ENCODE measurements at places on chromosomes 7 and 10.

DNA sequence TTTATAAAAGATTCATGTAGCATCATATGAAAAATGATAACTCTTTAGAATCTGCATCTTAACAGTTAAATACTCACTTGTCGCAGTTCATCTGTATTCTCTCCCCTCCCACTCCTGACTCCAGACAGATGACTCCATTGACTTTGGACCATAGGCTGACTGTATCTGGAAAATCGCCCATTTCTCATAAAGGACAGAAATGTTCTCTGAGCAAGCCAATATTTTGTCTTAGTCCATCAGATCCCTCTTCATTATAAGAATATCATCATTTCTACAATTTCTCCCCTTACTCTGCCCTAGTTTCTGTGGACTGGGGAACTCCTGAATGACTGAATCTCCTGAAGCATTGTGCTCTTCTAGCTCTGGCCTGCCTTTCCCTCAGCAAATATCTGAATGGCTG, 125.4 kb downstream of the SEMA3D start:
- DNase-seq: no peak

- DNase-seq: no peak
Measured at GRCh38 chr10:61860964-61861758, 40.3 kb upstream of the ARID5B start.

- no peak for DNase-seq
Measured at GRCh38 chr7:79091011-79091410, 362.5 kb downstream of the MAGI2 start.

DNA sequence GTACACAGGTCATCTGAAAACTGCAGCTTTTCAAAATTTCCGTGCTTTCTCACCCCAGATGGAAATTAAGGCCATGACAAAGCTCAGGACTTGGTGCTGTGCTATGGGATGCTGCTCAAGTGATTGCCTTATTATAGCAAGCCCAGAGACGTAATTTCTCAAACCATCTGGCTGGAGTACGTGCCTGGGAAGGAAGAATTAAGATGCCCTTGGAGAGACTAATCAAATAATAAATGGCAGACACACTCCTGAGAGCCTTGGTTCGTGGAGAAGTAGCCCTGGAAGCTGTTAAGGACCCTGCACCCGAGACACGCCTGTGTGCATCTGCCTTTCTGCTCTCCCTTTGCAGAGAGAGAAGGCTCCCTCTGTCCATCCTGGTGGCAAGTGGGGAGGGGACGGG, 38.3 kb upstream of the PRLHR start:
- no peak for DNase-seq

GRCh38 chr10:127945948-127946711, 39.2 kb downstream of the PTPRE start:
- no peak for DNase-seq

DNA sequence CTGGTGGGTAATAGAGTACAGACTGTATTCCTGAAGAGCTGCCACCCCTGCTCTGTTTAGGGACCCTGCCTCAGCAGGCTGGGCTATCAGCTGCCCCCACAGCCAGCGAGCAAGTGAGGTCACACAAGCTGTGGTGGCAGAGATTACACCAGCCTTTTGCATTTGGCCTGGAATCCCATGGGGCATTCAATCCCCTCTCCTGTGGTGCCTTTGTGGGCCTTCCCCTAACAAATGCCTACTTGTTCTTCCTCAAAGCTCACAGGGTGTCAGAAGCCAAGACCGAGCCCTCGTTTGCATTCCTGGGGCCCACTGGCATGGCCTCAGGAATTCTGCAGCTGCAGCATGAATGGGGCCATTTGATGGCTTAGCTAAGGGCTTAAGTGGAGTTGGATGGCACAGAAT, 212.7 kb upstream of the PHYHIPL start:
- no peak for DNase-seq

- DNase-seq: no peak
Measured at GRCh38 chr7:148914208-148914777, 30.2 kb upstream of the EZH2 start.

- peak; percentile 41 for DNase-seq
Measured at GRCh38 chr10:48456808-48457761, 147.8 kb downstream of the ARHGAP22 start.

GRCh38 chr7:96671854-96672253, 37.8 kb downstream of the SEM1 start:
- DNase-seq: no peak

DNA sequence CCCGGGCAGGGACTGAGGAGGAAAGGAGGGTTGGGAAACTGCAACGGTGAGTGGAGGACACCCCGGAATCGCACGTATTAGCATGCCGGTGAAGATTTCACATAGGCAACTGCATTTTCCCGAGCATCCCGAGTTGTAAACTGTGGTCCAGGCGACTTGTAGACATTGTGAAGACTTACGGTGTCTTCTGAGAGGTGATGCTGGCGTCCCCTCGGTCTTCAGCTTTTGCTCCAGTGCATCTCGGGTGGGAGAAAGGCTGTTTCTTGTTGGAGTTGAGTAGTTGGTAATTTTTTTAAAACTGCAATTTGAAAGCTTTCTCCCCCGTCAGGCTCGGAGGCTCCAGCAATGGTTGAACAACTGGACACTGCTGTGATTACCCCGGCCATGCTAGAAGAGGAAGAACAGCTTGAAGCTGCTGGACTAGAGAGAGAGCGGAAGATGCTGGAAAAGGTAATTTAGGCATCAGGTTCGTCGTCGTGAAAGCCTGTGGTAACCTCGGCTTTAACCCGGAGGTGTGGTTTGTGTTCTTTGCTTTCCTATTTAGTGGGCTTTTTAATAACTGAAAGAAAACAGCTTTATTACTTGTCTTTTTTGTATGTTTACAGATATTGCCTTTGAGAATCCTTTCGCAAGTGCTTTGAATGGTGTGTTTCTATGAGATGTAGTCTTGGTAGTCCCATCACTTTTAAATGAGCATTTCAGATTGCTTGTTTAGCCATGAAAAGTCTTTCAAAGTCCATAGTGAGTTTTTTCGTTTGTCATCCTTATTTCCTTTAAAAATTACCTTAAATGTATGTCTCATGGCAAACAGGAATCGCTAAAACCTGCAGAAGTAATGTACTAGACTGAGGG, 687 bp downstream of the HELLS start:
- DNase-seq: peak; percentile 40

DNA sequence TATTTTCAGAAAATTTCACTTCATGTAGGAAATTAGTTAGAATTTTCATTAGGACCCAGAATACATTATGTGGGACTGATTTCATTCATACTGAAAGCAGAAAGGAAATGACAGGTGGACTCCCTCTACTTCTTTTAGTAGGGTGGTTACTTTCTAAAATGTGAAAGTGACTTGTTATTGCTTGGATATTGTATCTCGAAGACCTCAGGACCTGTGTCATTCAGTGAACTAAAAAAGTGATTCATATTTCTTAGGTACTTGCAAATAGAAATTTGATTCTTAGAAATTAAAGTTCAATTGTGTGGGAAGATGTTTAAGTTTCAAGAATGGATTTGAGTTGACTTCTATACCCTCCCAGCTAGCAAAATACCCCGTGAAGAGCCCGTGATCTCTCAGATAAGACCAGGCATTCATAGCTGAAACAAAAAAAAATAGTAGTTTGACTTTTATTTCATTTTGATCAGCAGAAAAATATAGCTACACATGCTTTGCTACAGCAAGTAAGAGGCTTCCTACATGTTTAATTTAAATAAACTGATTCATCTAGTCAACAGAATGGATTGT, 1037.1 kb downstream of the GATA3 start:
- no peak for DNase-seq

GRCh38 chr7:80997841-80998240, 79.0 kb upstream of the SEMA3C start:
- DNase-seq: no peak

- no peak for DNase-seq
Measured at GRCh38 chr10:43585981-43586729, 11.7 kb upstream of the ZNF239 start.

- DNase-seq: peak; percentile 55
Measured at GRCh38 chr7:77710861-77711260, 14.6 kb downstream of the RSBN1L start.

- no peak for DNase-seq
Measured at GRCh38 chr7:156220701-156221100, 408.4 kb upstream of the SHH start.

GRCh38 chr7:82595176-82595575, 151.6 kb upstream of the CACNA2D1 start:
- no peak for DNase-seq

DNA sequence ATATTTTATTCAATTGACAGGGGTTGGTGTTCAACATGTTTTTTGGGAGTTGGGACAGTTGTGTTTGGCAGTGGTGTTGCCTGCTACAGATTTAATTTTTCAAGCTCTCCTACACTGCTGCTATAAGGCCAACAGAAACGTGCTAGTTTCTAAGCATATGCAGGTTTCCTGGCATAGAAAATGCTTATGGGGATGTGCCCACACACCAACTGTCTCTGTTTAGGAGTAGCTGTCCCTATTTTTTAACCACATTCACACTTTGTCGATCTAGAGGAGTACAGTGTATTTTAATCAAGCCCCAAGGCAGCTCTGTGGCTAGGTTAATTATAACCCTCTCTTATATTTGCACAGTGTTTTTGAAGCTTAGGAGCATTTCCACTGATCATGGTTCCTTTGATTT, 28.6 kb downstream of the TMEM178B start:
- no peak for DNase-seq

DNA sequence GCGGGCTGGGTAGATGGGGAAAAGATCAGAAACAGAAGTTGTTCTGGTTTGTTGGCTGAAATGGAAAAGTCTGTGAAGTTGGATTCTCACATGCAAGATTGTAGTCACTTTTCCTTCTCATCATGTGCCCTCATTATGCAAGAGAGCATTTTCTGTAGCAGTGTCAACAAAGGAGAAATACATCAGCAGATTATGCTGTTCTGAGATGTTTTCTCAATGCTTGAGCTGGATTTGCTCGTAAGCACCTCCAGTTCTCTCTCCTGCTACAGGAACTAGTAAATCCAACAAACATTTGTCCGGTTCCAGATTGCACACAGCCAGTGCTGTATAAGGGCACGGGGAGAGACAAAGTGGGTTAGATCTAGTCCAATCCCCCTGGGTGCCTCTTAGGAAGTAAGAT, 90.0 kb downstream of the GATA3 start:
- no peak for DNase-seq

GRCh38 chr7:151757274-151757673, 119.6 kb downstream of the PRKAG2 start:
- no peak for DNase-seq

DNA sequence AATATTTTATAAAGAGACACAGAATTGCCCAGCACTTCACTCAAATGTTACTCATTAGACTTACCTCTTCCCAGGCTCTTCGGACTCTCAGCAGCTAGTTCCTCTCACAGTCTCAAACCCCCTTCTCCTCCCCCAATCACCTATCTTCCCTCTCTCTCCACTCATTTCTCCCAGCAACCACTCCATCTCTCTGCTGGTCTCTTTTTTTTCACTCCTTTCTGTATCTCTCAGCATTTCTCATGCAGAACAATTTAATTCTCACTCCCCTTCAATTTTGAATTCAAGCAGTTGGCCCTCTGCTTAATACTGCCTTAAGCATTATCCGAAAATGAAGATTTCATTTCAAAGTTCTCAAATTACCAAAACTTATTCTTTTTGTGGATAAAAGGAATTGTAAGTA, 34.4 kb upstream of the CAV2 start:
- DNase-seq: no peak

DNA sequence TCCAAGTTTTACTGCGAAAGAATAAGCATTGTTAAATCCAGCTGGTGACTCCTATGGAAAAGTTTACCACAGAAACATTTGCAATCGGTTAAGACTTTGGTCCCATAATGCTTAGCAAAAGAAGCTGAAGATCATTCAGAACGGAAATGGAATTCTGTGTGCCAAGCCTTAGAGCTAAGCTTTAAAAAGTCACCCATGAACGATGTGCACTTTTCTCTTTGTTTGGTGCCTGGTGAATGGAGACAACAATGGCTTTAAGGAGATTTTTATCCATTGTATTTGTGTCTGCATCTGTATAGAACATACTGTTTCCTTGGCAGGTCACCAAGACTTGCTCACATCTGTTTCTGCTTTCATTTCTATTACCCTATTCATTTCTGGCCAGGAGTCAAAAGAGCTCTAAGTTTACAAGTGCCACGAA, 26.3 kb upstream of the COL1A2 start:
- DNase-seq: no peak

DNA sequence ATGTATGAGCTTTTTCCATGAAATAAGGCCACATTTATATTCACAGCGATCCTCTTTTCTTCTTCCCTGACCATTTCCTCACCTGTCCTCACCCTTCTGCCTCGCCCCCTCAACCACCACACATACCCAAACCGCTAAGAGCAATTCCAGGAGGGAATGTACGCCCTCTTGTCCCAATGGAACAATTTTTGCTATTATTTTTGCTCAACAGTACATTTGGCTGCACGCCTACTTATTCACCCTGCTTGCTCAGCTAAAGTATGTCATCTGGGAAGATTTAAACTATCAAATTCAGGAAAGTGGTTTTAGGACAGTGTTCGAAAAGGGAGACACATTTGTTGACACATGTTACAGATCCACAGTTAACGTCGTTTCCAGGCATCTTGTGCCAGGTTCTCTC, 252.7 kb downstream of the NEBL start:
- DNase-seq: no peak

DNA sequence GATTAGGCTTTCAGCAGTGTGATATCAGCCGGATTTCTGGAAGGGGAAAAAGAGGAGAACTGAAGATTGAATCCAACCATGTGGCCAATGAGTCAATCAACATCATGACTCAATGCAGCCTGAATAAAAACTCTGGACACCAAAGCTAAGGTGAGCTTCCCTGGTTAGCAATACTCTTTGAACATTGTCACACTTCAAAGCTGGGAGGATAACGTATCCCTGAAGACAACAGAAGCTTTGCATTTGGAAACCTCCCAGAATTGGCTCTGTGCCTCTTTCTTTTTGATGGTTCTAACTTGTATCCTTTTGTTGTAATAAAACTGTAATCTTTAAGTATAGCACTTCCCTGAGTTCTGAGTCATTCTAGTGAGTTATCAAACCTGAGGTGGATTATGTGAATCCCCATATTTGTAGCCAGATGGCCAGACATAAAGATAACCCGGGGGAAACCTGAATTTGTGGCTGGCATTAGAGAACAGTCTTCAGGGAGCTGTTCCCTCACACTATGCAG, 284.4 kb downstream of the IPMK start:
- no peak for DNase-seq

DNA sequence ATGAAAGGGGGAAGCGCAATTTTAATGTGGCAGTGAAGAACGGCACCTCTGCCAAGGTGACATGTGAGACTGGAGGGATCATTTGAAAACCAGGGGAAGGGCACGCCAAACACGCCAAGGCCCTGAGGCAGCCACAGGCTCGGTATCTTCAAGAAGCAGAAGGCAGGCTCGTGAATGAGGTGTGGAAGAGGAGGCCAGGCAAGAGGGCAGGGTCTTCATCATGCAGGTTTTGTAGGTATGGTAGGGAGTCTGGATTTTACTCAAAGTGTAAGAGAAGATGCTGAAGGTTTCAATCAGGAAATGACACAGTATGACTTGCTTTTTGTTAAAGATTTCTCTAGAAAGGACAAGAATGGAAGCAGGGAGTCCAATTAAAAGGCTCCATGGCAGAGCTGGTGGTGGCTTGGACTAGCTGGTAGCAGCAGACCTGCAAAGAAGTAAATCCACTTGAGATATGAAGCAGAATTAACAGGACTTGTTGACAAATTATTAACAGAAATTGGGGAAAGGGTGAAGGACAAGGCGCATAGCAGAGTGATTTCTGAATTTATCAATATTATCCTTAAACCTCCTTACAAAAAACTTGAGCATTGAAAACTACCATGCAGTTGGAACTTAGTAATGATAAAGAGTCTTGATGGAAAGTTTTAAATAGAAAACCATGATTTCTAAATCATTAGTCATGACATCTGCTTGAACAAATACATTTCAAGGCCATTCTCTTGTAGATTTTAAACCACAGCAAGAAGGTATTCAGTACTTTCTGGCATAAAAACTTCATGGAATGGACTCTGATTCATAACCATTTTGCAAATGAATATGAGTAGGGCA, 70.4 kb downstream of the COA1 start:
- DNase-seq: no peak
